ENCODE measurements at places on chromosomes 1 and 21.

DNA sequence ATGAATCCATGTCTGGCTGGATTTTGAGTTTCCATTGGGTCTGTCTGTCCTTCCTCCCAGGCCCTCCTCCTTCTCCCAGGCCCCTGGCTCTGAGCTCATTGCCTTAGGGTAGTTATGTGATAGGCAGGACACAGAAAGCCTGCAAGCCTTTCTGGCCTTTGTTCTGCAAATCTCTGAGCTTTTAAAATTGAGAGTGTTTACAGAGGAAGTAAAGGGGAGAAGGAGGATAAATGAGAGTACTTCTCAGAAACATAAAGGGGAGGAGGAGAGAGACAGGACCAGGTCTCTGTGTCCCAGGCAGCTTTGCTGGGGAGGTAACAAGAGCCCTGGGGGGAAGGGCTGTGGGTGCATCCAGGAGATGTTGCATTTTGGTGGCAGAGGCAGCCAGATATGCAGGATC is 126.7 kb downstream of the FOXD2 start:
- no peak for DNase-seq

DNA sequence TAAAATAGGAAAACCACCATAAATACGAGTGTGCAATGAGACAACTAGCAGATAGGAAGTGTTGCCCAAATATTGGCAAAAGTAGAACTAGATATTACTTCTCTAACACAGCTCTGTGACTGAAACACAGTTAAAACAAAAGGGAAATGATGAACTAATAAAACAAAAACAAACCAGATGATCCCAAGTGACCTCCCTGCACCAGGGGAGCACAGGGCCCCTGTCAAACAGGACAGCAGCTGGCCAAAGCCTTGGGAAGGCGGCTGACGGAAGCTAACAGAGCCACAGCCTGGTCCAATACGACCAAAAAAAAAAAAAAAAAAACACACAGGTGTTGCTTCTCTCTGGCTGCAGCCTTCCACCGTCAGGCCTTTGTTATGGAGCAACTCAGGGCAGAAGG is 17.8 kb downstream of the ZBTB17 start:
- DNase-seq, result no peak

DNA sequence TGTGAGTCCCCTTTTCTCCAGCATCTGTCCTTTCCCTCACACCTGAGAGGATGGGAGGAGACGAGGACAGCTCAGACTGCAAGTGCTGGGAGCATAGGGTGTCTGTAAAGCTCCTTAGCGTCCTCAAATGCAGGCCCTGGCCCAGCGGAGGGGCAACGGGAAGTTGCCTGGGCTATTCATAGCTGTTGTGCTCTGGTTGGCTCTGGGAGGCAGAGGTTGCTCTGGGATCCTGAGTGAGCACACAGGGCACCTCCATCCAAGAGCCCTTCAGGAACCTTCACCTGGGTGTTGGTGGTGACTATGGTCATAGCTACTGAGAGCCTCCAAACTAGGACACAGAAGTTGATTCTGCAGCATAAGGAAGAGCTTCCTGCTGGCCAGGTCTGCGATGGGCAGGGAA is 2.6 kb downstream of the PADI1 start:
- no peak for DNase-seq

GRCh38 chr1:220811695-220812094 is 25.0 kb downstream of the MTARC1 start:
- no peak for DNase-seq

- DNase-seq, result no peak
Measured at GRCh38 chr1:29628190-29628589, 391.9 kb downstream of the PTPRU start.

All from neural progenitor cell (in vitro differentiated cells).